NCI-H1048 (cell line): ENCODE measurements at places on chromosomes 11 and 22.

DNA sequence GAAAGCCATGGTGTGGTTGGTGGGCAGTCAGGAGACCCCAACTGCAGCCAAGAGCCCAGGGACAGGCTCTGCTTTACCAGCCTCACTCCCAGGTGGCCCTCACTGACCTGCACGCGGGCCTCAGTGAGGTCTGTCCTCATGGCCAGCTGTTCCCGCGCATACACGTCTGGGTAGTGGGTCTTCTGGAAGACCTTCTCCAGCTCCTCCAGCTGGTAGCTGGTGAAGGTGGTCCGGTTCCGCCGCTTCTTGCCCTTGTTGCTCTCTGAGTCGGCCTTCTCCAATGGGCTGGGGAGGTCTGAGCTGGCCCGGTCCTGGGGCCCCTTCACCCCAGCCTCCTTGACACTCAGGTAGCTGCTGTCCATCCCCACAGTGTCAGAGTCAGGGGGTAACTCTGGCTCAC is 34.7 kb downstream of the ALX4 start:
- DNase-seq = no peak

- DNase-seq = no peak
Observed at GRCh38 chr11:93622043-93622442, 39.4 kb upstream of the CEP295 start.

DNA sequence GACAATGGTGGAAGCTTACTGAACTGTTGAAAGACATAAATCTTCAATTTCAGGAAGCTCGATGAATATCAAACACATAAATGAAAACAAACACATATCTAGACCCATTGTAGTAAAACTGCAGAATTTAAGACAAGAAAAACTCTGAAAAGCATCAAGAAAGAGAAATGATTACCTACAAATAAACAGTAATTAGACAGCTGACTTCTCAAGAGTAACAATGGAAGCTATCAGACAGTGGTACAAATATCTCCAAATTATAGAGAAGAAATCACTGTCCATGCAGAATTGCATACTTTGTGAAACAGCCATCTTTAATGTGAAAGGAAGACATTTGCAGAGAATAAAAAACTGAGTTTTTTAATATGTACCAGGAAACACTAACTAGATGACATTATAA is 45.7 kb downstream of the ANO3 start:
- no peak for DNase-seq

DNA sequence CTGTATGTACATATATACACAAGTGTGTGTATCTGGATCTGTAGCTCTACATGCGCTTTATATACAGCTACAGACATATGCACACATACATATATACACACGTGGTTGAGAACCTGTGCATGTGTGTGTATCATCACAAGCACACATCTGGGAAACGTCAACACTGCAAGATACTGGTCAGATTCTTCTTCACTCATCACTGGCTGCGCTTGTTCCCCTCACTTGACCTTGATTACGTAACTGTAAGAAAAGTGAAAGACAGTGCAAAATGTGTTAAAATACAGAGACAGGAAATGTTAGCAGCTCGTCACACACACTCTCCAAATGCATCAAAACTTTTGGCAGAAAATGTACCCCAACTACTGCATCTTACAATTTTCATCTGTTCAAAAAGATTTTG is 51.9 kb upstream of the MN1 start:
- no peak for DNase-seq

DNA sequence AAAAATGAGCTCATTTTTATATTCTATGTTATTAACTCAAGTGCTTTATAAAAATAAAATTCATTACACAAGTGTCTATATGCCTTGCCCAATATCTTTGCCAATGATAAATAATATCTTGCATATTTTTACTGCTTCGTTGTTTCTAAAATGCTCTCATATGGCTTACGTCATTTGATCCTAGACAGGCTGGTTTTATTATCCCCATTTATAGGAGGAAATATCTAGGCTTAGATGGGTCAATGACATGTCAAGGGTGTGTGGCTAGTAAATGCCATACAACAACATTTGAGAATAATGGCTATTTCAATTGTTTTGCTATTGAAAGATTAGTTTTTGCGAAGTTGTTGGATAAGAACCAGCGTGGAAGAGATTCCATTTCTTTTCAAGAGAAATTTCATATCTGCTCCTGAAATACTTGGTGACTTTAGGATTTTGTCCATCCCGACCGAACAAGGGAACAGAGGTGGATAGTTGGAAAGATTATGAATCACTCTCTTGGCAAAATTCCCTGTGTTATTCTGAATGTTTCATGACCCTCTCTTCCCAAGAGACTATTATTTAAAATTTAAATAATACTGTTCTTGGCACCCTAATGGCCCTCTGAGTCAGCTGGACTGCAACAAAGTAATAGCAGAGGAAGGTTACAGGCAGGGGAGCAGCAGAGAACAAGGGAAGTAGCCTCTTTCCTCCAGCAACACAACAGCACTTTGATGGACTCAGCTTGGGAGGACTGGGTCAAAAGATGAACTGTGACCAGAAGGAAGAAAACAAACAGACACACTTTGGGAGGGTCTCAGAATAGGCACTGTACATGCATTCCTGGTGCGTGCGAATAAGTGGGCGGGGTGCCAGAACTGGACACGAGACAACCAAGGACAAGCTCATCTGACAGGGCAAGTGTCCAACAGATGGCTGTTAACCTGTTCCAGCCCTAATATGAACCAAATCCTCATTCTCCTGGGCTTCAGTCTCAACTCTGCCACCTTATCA is 94.5 kb downstream of the ME3 start:
- no peak for DNase-seq

DNA sequence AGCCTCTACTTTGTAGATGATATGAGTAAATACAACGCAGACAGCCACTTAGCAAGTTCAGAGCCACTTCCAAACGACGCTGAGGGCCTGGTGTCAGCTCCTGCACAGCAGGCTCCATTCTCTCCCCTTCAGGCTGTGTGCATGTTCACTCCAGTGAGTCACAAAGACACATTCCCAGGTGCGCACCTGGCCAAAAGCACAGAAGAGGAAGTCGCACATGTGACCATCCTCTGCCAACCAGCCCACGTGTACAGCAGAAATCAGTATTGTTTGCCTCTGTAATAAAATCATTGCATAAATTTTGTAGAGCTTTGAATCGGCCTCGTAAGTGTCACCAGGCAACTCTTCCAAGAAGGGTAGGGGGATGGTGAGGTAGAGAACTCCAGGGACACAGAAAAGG is 19.5 kb upstream of the TPH1 start:
- DNase-seq = no peak

DNA sequence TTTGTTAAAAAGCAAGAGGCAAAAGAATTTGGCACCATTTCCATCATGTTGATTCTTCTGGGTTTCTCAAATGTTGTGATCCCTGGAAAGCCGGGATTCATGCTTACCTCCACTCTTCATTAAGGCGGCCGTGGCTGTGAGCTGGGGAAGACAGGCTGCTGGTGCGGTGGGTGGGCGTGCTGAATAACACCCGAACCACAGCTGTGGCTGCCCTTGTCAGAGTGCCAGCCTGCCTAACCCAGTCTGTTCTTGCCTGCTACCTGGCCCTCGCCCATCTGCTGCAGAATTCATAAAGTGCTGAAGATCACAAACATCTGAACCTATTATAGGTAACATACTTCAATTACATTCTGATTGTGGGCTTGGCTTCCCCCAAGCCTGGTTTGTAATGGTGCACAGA is 95.8 kb upstream of the RCN1 start:
- DNase-seq = no peak

- no peak for DNase-seq
Observed at GRCh38 chr11:58992489-58992888, 53.2 kb downstream of the GLYATL1 start.

- no peak for DNase-seq
Observed at GRCh38 chr11:66531841-66532240, 14.0 kb downstream of the ZDHHC24 start.

GRCh38 chr22:23220485-23221350 is 40.4 kb downstream of the BCR start:
- DNase-seq = no peak

- peak; percentile 44 for DNase-seq
Observed at GRCh38 chr11:118910309-118911112, 15.2 kb downstream of the BCL9L start.

DNA sequence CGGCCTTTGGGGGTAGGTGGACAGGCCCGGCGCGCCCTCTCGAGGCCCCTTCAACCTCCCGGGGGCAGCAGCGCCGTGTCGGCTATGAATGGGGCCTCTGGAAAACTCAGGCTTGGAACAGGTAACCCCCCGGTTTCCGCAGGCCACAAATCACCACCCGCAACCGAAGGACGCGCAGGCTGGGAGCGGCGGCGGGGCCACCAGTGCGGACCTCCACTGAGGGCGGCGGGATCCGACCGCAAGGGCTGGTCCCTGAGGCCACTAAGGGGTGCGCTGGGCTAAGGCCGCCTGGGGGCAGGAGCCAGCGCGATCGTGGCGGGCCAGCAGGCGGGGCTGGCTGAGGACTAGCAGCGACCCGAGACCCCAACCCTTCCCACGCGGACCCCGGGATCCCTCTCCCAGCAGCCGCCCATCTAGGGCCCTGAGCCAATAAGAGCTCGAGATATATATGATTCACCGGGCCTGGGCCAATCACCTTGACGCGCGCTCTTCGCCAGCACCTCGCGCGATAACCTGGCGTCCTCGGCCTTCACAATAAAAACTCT is 609 bp upstream of the ATF4 start:
- peak; percentile 92 for DNase-seq

DNA sequence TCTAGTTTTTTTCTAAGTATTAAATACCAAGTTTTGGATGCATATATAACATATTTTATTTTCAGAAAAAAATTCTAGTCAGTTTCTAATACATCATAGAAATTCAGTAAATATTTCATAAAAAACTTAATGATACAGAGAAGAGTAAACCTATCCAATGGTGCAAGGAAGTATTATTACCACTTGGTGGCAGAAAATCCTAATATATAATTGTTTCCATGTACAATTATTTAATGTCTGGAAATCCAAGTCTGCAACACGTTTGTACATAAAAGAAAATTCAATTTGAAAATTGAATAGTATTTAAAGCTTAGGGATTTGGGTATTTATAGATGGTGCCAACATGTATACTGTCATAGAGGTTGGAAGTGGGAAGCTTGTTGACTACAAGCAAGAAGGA is 127.0 kb downstream of the TRPC6 start:
- no peak for DNase-seq

DNA sequence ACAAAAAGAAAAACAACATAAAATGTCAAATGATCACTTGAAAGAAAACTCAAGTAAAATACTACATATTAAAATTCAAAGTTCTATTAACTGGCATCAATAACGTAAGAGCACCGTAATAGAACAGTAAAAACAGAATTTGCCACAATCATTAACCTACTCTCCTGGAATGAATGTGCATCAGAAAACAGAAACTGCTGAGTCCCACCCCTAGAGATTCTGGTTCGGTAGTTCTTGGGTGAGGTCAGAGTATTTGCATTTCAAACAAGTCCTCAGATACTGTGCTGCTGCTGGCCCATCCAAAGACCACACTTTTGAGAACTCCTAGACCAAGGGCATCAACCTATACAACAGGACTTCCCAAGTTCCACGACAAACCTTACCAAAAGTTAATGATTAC is 23.5 kb downstream of the PITPNB start:
- no peak for DNase-seq

GRCh38 chr11:68267881-68268240 is 3.9 kb downstream of the C11orf24 start:
- DNase-seq = no peak

DNA sequence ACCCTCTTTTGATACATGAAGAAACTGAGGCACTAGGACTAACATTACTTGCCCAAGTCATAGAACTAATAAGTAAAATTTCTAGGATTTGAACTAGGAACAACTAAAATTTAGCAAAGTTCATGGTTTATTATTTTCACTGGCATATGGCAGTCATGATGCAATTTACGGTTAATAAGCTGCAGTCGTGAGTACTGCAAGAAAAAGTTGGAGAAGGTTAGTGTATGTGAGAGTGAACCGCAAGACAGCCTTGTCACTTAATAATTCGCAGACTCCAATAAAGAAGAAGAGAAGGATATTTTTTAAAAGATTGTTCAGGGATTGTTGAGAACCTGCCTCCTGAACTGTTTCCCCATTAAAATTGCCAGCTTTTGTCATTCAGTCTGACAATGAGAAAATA is 663.4 kb upstream of the TENM4 start:
- no peak for DNase-seq

DNA sequence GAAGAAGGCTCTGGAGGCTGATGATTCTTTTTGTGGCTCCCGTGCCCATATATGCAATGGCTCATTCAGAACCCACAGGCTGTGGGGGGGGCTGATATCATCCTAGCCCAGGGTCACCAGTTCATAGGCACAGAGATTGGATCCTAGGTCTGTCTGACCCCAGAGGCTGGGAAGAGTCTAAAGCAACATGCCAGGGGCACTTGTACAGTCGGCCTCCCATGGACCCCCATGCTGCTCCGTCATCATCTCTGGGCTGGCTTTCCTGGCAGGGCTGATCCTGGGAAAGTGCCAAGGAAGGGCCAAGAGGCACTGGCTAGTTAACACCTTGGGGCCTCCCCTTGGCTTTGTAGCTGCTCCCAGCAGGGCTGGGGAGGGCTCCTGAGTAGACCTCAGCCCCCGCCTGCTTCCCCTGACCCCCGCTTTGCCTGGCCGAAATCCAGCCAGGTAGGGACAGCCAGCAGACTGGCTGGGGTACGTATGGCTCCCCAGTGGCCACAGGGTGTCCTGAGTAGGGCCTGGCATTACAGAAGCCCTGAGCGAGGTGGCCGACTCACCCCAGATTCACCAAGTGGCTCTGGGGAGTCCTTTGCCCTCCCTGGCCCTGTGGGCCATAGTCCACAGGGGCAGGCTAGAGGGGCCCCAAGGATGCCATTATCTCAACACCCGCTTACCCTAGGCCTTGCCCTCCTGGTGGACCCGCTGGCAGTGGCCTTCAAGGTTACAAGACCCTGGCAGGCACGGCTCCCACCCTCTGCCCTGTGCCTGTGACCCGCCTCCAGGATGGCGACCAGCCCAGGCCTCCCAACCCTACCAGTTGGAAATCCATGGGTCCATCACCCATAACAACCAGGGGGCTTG is 22.5 kb downstream of the FADS3 start:
- no peak for DNase-seq

DNA sequence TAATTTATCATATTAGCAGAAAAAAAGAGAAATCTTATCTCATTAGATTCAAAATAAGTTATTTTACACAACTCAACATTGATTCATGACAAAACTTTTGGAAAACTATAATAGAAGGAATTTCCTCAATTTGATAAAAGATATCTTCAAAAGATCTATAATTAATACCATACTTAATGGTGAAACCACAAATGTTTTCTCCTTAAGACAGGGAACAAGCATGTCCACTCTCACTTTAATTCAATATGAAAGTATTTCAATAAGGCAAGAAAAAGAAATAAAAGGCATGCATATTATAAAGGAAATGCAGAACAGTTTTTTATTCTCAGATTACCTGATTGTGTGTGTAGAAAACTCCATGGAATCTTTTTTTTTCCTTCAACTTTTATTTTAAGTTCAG is 23.6 kb downstream of the MTNR1B start:
- no peak for DNase-seq
